ENCODE measurements at places on chromosomes 7 and 10.

DNA sequence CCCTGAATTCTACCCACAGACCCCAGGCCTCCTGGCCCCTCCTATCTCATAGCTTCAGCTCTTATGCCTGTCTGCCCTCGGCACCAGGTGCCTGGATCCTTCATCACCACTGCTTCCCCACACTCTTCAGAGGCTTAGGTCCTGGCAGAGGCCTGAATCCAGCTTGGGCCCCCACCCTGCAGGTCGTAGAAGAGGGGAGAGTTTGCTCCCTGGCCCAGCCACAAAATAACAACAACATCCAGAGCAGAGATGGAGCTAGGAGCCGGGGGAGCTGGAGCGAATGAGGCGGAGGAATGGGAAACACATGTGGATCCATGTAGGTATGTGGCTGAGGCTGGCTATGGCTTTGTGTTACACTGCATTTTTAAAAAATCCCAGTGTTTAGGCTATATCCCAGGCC, 7.8 kb upstream of the OPN4 start:
- no peak overlapping the region for H3K4me3 ChIP-seq
- no peaks in the 10 kb centered on the region for H3K36me3 ChIP-seq
- no peak overlapping the region for H3K27ac ChIP-seq
- no peaks in the 10 kb centered on the region for H3K27me3 ChIP-seq

GRCh38 chr7:154620141-154620755, 382.7 kb downstream of the PAXIP1 start:
- no peaks in the 10 kb centered on the region for H3K36me3 ChIP-seq
- no peak for DNase-seq
- H3K4me1 ChIP-seq = no peaks in the 10 kb centered on the region
- H3K4me3 ChIP-seq = no peak overlapping the region
- H3K27ac ChIP-seq = no peak overlapping the region

DNA sequence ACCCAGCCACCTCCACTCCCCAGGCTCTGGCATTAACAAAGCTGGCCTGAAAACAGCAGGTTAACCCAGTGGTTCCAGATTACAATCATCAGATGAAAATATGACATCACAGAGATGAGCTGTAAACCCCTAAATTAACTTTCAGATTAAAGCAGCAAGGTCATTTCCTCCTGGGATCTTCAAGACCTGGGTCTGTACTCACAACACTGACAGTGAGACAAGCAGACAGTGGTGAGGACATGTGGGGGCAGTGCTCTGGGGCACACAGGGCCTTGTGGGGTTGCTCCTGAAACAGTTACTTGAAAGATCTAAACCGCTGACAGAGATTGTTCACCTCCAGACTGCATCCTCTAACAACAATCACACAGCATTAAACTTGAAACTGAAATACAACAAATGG, 134.1 kb downstream of the ZNF438 start:
- no peak overlapping the region for H3K27ac ChIP-seq
- no peak for DNase-seq
- no peaks in the 10 kb centered on the region for H3K27me3 ChIP-seq
- H3K4me1 ChIP-seq = no peaks in the 10 kb centered on the region

DNA sequence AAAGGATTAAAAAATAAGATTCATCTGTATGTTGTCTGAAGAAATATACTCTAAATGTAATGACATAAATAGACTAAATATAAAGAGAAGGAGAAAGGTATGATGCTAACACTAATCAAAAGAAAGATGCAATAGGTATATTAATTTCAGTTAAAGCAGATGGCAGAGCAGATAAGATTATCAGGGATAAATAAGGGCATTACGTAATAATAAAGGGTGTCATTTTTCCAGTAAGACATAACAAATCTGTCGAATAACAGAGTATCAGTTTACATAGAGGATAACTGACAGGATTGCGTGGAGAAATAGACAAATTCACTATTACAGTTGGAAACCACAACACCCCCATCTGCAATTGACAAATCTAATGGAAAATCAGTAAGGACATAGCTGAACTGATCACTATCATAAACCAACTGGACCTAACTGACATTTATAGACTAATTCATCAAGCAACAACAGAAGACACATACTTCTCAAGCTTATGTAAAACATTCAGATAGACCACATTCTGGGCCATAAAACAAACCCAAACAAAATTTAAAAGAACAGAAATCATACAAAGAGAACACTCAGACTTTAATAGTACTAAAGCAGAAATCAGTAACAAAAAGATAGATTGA, 384.1 kb upstream of the COBL start:
- H3K4me3 ChIP-seq = no peak overlapping the region
- H3K27ac ChIP-seq = no peak overlapping the region
- H3K4me1 ChIP-seq = no peaks in the 10 kb centered on the region
- no peaks in the 10 kb centered on the region for H3K36me3 ChIP-seq

DNA sequence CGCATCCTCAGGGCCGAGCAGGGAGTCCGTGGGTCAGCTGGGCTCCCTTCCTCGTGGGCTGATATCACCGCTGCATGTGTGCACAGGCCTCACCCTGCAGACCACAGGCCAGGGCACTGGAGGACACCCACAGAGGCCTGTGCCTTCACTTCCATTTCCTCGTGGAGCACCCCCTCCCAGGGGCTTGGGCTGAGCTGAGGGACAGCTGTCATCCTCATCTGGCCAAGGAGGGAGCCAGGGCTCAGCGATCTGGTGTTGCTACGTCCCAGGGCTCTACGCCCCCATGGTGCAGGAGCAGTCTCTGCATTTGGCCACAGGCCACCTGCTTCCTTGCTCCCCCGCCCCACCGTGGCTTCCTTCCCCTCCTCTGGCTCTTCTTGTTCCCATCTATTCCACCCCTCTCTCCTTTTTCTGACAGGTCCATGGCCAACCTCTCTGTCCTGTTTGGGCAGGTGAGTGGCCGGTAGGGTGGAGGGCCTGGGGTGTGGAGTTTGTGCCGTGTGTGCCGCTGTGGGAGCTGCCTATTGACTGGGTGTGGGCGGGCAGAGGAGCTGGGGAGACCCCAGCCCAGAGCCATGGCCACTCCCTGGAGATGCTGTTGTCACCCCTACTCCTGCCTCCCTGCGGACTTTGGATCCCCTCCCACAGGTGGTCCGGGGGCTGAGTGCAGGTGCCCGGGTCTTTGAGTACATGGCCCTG, 8.3 kb upstream of the ASIC3 start:
- DNase-seq = no peak
- no peak overlapping the region for H3K4me3 ChIP-seq
- no peaks in the 10 kb centered on the region for H3K4me1 ChIP-seq
- H3K27me3 ChIP-seq = no peaks in the 10 kb centered on the region

DNA sequence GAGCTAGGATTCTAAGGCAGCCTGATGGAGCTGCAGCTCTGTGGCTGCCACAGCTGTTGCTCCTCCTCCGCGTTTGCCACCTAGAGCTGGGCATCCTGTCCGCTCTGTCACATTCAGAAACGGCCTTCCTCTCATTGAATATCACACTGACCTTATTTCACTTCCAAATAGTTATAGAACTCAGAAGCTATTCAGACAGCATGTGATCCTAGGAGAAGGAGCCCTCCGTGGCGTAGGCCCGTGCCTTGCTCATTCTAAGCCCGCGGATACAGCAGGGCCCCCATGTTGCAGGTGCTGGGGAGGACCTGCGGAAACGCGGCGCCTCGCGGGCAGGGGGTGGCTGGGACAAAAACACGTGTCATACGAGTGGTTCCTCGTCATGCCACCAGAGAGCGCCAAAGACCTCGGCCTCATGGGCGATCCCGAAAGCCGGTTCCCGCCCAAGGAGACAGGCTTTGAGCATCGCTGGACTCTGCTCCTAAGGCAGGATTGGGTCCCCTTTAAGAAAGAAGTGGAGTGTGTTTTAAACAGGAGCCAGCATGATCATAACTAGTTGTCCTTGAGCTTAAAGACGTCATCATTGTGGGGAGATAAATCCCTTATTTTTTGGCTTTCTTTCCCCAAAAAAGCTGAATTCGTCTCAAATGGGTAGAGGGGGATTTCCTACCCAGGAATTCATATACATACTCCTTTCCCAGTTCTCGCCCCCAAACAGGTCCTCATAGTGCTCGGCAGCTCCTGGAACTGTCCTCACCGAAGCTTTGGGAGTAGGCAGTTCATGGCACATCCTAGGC, 17.9 kb upstream of the FIGNL1 start:
- no peaks in the 10 kb centered on the region for H3K27me3 ChIP-seq
- no peak overlapping the region for H3K27ac ChIP-seq
- H3K4me1 ChIP-seq = no peaks in the 10 kb centered on the region
- peak; percentile 75 for DNase-seq
- no peak overlapping the region for H3K4me3 ChIP-seq

- H3K4me3 ChIP-seq = no peak overlapping the region
- DNase-seq = no peak
- no peak overlapping the region for H3K27ac ChIP-seq
- no peaks in the 10 kb centered on the region for H3K4me1 ChIP-seq
- no peaks in the 10 kb centered on the region for H3K36me3 ChIP-seq
- H3K27me3 ChIP-seq = no peaks in the 10 kb centered on the region
These were observed 3.4 kb downstream of the GPR15LG start for GRCh38 chr10:84176836-84177474.

- no peaks in the 10 kb centered on the region for H3K27me3 ChIP-seq
- no peak for DNase-seq
- H3K4me1 ChIP-seq = no peaks in the 10 kb centered on the region
- peaks cover 15% of the 10 kb centered on the region for H3K36me3 ChIP-seq
- no peak overlapping the region for H3K27ac ChIP-seq
These were observed 25.3 kb upstream of the FOXL3 start for GRCh38 chr7:264541-265191.

- DNase-seq = peak; percentile 63
- H3K27ac ChIP-seq = no peak overlapping the region
- H3K36me3 ChIP-seq = no peaks in the 10 kb centered on the region
- no peaks in the 10 kb centered on the region for H3K27me3 ChIP-seq
- no peaks in the 10 kb centered on the region for H3K4me1 ChIP-seq
These were observed 52.1 kb upstream of the ZNF438 start for GRCh38 chr10:31083765-31084184.

GRCh38 chr10:104054430-104054829, 31.2 kb downstream of the COL17A1 start:
- H3K27ac ChIP-seq = no peak overlapping the region
- H3K4me3 ChIP-seq = no peak overlapping the region
